ENCODE measurements at places on chromosomes 13 and 19. TPM values are rescaled to one million over a fixed set of nuclear protein-coding genes. Genes with fewer than 3 reads are reported as not detected.
A peak's percentile ranks its signal among the peaks of the same experiment; 100 is the strongest.

The C1QTNF9 gene
- total RNA-seq = 1.6 TPM

The MBD3L2 gene
- not detected for total RNA-seq

The COMMD6 gene
- 134 TPM for total RNA-seq

The NKPD1 gene
- total RNA-seq = 0.28 TPM

The NXNL1 gene
- total RNA-seq = 0.54 TPM

The ZNF544 gene
- total RNA-seq = 22.3 TPM

The PLK5 gene
- not detected for total RNA-seq

The CASP14 gene
- total RNA-seq = not detected

The KRTDAP gene
- total RNA-seq = not detected

- DNase-seq = no peak
These were observed 42.2 kb downstream of the BICRA start for GRCh38 chr19:47651132-47651531.

DNA sequence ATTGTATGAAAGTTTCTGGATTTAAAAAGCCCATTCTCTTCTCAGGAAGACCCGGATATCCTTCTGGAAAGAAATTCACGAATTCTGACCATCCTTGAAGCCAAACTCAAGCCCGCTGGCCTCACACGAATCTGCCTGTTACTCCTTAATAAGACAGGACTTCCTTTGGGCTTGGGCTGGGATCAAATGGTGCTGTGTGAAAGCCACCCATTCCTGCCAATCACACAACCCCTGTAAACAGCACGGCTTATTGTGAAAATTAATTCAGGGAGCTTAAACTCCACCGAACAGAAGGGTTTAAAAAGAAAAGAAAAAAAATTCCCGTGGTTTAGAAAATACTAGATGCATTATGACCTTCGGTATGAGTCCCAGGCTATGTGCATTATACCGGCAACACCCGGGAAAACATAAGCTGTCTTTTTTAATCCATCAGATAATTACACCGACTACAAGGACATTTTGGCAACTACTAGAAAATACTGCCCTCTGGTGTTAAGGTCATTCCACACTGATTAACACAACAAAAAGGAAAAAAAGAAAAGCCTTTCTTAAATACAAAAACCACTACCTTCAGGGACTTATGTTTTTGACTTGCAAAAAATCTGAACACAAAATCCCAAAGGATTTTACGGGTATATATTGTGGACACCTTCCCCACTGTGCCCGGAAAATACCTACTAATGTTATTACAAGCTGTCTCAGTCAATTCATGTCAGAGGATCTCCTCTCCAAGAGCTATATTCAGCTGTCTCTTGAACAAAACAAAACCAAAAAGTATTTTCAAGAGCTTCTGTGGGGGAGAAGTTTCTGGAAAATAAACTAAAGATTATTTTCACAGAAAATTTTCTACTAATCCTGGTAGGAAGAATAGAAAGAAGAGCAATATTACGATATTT is 76.0 kb upstream of the LSM14A start:
- no peak for DNase-seq

- DNase-seq = no peak
These were observed 23.0 kb upstream of the LAMP1 start for GRCh38 chr13:113273851-113274590.

DNA sequence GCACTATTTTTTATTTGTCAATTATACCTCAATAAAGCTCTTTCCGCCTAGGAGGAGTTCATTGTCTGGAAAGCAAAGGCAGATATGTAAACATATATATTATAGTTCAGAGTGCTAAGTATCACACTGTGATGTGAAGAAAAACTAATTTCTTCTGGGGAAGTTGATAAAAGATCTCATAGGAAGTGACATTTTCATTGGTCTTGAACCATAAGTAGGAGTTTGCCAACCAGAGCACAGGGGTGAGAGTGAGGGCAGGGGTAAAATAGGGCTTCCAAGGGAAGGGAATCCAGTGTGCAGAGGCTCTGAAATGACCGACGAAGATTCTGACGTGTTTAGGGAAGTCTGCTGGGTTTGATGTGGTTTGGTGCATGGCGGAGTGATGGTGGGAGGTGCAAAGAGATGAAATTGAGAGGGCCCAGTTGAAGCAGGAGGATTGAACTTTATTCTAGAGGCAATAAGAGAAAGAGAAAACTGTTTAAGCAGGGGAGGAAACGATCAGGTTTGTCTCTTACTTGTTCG is 780 bp upstream of the GTF2F2 start:
- no peak for DNase-seq

DNA sequence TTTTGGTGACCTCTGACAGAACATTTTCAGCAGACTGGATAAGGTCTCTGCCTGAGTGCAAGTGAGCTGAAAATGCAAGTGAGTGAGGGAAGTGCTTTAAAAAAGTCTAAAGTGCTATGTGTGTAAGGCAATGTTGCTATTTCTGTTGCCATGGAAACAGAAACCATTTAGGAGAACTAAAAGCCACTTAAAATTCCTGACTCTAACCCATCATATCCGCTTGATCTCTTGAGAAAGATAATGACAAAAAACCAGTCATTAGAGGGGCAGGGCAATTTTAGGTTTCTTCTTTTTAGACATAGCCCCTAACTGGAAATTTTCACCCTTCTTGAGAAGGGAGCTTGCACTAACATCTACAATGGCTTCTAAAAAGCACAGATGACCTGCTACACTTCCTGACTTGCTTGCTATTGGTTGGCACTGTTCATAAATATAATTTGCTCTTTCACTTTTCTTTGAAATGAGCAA is at the start of gene CYSLTR2:
TSS of gene CYSLTR2 (plus strand) at position 458 of the 468 bp plus-strand sequence. CDS start 52,889 bp downstream, outside the sequence.
- no peak for DNase-seq

- no peak for DNase-seq
These were observed 261.9 kb downstream of the KCNRG start for GRCh38 chr13:50277127-50277526.

DNA sequence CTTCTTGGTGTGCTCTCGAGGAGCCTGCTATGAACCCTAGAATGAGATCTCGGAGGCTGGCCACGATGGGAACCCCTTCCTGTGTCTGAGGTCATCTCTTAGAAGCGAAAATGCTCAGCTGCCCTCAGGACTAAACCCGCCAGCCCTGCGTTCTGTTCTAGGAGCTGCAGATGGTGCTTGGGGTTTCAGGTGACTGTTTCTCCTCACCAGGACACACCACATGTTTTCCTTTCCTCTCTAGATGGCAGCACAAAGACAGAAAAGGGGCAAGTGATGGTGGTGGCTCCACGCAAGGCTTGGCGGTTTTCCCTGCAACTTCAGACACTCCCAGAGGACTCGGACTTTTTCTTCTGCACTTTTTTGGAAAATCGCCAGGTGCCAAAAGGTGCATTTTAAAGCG is 60.1 kb downstream of the RNASEH2B start:
- DNase-seq = no peak

DNA sequence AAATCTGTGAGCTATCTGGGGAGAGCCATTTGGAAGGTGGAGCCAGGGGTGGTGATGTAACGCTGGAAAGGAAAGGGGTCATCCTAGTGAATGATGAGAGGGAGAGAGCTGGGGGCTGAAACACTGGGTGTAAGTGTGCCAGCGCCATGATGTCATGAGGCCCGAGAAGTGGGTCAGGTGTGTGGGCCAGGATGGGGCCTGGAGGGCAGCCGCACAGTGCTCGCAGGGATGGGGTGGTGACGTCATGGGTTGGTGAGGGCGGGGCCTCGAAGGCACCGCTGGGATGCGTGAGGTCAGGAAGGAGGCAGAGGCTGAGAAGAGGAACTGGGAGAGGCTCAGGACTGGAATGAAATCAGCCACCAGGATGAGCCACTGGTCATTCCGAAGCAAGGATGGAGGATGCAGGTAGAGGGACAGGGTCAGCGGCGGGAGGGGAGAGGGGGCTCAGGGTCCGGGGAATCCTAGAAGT is 4.4 kb downstream of the CCDC61 start:
- DNase-seq = no peak

- no peak for DNase-seq
These were observed 51.3 kb downstream of the PCDH8 start for GRCh38 chr13:52797176-52797575.

GRCh38 chr13:41133951-41134350 is 1.3 kb upstream of the KBTBD6 start:
- no peak for DNase-seq

GRCh38 chr13:95362666-95363065 is 61.4 kb upstream of the ABCC4 start:
- DNase-seq = no peak

- no peak for DNase-seq
These were observed 9.5 kb upstream of the MED26 start for GRCh38 chr19:16637535-16637934.

GRCh38 chr13:64293923-64294322 is 2878.3 kb upstream of the PCDH20 start:
- DNase-seq = no peak

DNA sequence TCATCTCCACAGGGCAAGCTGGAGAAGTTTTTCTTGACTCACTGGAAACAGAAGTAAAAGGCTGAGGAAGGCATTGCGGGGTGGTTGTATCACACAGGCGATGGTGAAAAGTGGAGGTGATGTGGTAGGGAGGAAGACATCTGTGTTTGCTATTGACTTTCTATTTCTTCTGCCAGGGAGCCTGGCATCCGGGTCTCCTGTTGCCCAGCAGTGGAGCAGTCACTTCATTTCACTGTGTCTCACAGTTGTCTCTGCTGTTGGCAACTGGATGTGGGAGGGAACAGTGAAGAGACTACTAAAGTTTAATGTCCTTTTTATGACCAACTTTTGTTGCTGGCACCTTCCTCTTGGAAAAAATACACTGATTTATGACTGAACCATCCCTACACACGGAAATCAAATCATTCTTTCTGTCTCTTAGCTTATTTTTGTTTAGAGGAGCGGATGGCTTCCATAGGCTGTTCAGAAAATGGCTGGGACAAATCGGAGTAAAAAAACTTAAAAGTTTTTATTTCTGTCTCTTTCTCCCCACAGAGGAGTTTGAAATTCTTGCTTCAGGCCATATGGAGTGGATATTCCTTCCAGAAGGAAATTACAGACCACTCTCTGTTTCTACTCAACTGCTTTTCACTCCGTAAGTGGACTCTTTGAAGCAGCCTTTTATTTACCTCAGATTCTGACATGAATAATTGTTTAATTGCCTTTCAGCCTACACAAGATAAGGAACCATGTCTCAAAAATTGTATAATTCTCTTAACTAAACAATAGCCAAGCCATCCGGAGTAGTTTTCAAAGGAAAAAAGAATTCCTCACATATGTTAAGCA is 23.8 kb upstream of the MEDAG start:
- DNase-seq = no peak

DNA sequence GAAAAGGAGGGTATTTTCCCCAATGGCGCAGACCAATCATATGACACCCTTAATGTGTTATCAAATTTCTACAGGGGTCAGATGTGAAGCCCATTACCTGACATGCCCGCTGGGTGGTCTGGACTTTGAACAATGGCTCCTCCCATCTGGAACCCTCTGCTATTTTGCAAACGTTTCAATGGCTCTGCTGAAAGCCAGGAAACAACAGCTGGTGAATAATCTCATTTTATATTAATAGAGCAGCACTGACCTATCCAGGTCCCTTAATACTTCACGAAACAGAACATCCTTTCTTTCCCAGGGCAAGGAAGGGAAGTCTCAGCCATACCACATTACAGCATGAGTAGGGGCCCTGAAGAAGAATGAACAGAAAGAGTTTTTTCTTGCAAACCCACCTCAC is 20.3 kb upstream of the KPNA3 start:
- DNase-seq = no peak

GRCh38 chr13:95834134-95834765 is 157.3 kb downstream of the DNAJC3 start:
- peak; percentile 50 for DNase-seq

DNA sequence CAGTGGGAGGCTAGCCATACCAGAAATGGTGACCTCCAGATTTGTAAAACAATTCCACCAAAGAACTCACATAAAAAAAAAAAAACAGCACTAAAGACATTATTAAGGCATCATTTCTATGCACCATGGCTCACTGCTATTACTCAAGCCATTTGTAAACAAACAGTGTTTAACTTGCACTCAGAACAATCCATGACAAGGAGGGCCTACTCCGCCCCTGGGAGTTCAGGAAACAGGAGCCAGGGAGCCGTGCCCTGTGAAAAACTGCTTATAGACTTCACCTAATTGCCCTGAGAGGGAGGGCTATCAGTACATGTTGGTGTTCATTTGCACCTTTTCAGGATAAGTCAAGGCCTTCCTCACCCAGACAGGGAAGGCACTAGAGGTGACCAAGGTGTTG is 103.2 kb downstream of the ZNF429 start:
- DNase-seq = no peak

GRCh38 chr13:26458196-26458749 is 99.2 kb upstream of the WASF3 start:
- no peak for DNase-seq

DNA sequence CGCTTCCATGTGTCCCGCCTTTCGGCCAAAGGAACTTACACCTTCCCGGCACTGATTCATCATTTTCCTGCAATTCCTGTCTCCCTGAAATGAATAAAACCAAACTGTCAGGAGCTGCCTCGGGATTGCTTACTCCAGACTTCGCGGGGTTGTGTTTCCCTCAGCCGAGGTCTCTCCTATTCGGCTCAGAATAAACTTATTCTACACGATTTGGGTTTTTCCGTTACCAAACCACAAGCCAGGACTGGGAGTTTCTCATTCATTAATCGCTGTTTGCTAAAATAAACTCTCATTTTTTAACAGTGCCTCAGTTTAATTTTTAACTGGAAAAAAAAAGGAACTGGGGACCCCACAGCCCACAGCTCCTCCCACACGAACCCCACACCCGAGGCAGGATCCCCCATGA is 667 bp downstream of the ZNF878 start:
- DNase-seq = no peak

DNA sequence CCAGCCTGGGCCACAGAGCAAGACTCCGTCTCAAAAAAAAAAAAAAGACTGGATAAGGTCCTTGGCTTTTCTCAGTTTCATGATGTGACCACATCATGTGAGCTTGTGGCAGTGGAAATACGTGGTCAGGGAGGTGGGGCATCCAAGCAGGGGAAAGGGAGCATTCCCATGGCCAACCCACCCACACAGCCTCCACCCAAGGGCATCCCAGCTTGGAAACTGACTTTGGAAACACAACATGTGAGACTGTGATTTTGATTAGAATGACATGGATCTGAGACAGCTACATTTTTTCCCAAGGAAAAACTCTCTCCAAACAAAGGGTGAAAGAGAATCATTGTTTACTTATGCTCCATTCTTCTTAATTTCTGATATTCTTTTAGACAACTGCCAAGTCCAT is 405.0 kb upstream of the ZNF507 start:
- DNase-seq = no peak

DNA sequence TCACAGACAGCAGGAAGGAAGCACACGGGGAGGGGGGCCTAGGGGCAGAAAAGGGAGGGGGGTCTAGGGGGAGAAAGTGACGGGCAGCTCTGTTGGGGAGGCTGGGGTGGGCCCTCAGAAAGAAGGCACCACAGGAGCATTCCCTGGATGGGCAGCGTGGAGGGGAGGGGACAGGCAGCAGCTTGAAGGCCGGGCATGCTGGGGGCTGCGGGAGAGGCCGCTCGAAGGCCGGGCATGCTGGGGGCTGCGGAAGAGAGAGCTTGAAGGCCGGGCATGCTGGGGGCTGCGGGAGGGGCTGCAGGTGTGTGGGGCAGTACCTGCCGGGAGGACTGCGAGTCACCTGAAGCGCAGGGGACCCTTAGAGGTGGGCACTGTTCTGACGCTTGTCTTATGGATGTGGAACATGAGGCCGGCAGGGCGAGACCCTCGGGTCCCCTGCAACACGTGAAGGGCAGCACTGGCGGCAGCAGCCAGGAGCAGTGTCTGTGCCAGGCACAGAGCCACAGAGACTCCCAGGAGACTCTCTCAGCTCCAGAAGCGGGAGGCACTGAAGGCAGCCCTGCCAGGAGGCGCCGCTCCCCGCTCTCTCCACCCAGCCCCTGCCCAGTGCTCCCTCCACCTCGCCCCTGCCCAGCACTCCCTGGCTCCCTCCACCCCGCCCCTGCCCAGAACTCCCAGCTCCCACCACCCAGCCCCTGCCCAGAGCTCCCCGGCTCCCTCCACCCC is 13.3 kb downstream of the ZNF787 start:
- DNase-seq = no peak

Data from heart left ventricle (tissue), 16 donors.